NCI-H524 treated with DMSO at 0.1 percent for 48 hours (cell line): ENCODE measurements at places on chromosomes 1 and 21.

GRCh38 chr1:214006845-214007244, 19.1 kb downstream of the PROX1 start:
- no peak for DNase-seq

- no peak for DNase-seq
Observed at GRCh38 chr1:56525489-56526041, 53.8 kb downstream of the PLPP3 start.

GRCh38 chr1:83997631-83998030, 1.3 kb downstream of the TTLL7 start:
- no peak for DNase-seq

DNA sequence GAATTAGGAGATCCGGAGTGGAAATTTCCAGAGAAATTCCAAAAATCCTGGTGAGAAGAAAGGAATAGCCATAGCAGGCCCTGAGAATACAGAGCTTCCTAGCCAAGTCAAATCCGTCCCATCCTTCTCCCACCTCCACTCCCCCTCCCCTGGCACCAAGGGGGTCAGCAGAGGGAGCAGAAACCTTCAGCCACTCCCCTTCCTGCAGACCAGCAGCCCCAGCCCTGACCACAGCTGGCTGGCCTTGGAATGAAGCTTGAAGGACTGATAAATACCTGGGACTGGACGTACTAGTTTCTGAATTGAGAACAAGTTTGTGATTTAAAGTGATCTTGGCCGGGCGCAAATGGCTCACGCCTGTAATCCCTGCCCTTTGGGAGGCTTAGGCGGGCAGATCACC, 13.8 kb upstream of the RIPPLY3 start:
- DNase-seq, result no peak

GRCh38 chr1:47686731-47687630, 249.1 kb downstream of the FOXD2 start:
- DNase-seq, result no peak

DNA sequence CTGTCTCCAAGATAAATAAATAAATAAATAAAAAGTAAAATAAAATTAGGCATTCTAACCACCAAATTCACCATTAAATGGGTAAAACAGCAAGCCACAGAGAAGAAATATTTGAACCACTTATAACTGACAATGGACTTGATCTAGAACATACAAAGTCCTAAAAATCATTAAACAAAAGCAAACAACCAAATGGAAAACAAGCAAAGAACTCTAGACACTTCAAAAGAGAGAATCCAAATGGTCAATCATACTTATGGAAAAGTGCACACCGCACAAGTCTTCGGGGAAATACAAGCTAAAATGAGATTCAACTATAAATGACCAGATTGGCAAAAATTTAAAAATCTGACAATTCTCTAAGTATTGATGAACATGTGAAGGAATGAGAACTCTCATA, 73.5 kb upstream of the ANGPTL3 start:
- DNase-seq, result no peak

GRCh38 chr1:217011097-217011496, 287.9 kb upstream of the ESRRG start:
- DNase-seq, result no peak

- no peak for DNase-seq
Observed at GRCh38 chr1:204001166-204001901, 71.6 kb upstream of the SOX13 start.

GRCh38 chr1:196423612-196424011, 184.6 kb downstream of the KCNT2 start:
- DNase-seq, result no peak

- no peak for DNase-seq
Observed at GRCh38 chr1:167943541-167943940, 6.7 kb upstream of the MPC2 start.

DNA sequence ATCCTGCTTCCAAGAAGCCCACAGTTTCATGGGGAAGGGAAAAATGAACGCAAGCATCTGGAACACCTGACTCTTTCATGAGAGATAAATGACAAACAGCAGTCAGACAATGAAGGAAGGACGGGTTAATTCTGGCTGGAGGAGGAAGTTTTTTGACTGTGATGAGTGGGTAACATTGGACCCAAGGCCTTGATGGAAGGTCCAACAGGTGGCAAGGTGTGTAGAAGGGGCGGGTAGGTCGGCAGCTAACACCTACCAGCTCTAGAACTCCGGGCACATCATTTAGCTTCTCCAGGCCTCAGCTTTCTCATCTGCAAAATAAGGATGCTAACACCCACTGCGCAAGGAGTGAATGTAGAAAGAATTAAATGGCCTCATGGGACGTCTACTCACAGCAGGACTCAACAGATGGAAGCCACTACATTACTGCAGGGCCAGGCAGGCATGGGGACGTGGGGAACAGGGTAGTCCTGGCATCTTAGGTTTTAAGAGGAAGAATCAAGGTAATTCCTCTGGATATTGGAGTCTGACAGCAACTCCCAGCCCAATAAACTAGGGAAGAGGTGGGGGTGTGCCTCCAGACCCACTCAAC, 12.9 kb downstream of the GLIS1 start:
- DNase-seq, result no peak

DNA sequence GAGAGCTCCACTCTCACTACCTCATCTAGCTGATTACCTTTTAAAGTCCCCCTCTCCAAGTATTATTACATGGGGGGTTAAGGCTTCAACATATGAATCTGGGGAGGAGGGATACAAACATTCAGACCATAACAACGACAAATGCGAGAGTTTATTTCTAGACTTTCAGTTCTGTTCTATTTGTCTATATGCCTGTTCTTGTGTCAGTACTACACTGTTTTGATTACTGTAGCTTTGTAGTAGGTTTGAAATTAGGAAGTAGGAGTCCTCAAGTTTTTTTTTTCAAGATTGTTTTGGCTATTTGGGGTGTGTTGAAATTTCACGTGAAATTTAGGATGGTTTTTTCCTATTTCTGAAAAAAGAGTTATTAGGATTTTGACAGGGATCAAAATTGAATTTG, 16.3 kb downstream of the ZMYM4 start:
- no peak for DNase-seq

DNA sequence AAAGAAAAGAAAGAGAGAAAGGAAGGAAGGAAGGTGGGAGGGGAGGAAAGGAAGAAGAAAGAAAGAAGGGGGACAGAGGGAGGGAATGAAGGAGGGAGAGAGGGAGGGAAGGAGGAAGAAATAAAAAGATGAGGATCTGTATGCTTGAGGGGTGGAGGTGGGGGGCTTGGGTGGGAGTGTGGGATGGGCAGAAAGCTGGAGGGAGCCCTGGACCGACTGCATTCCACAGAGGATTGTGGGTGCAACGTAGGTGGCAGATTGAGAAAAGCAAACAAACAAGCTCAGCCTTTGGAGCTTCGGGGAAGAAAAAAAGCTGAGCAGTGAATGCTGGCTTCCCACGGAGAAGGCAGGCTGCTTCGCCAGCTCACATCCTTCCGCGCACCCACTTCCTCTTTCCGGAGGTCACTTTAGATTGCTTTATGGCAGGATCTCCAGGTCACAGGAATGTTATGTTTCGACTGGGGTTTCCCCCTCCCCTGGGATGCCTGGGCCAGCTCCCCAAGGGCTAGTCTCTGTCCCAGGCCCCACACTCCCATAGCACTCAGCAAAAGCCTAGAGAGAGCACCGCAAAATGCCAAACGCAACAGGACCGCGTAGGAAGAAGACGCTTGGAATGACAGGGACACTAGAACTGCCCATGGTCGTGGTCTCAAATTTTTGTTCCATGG, 20.7 kb upstream of the LGALS8 start:
- no peak for DNase-seq

DNA sequence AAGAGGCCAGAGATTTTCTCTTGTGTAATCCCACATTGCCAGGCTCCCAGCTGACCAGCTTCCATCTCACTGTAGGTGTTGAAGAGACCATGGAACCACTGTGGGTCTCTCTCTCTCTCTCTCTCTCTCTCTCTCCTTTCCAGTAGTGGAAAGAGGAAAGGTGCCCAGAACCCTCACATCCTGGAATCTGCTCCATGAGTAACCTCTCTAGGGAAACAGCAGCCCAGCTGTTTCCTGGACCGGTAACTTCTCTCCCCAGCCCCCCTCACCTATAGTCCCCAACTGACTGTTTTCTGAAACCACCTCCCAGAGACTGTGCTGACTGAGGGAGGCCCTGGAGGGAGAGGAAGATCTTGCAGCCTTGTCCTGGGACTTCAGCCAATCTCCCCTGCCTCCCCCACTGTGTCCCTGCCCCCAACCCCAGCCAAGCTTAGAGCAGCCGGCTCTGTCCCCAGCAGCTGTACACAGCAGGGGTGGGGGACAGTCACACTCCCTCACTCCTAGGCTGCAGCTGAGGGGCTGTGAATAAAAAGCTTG, 20.6 kb upstream of the SLC45A3 start:
- no peak for DNase-seq

GRCh38 chr1:118983558-118984041, 4.5 kb downstream of the TBX15 start:
- no peak for DNase-seq

- no peak for DNase-seq
Observed at GRCh38 chr1:16173447-16174260, 17.8 kb upstream of the EPHA2 start.

- no peak for DNase-seq
Observed at GRCh38 chr1:214312530-214313051, 31.6 kb downstream of the SMYD2 start.

DNA sequence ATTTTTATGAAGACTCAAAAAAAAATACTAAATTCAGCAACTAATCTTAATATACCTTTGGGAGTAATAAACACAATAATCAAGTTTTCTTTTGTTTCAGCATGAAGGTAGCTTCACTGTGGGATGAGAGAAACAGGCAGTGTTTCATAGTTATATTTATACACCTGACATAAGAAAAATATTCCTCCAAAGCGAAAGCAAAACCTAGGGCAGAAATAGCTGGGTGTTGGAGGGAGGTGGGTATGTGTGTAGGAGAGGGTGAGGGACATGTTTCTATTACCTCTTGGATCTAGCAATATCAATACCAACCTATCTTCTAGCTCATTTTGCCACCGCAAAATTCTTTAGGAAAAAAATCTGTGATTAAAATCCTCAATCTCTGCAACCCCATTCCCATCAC, 24.9 kb upstream of the MAN1A2 start:
- no peak for DNase-seq

DNA sequence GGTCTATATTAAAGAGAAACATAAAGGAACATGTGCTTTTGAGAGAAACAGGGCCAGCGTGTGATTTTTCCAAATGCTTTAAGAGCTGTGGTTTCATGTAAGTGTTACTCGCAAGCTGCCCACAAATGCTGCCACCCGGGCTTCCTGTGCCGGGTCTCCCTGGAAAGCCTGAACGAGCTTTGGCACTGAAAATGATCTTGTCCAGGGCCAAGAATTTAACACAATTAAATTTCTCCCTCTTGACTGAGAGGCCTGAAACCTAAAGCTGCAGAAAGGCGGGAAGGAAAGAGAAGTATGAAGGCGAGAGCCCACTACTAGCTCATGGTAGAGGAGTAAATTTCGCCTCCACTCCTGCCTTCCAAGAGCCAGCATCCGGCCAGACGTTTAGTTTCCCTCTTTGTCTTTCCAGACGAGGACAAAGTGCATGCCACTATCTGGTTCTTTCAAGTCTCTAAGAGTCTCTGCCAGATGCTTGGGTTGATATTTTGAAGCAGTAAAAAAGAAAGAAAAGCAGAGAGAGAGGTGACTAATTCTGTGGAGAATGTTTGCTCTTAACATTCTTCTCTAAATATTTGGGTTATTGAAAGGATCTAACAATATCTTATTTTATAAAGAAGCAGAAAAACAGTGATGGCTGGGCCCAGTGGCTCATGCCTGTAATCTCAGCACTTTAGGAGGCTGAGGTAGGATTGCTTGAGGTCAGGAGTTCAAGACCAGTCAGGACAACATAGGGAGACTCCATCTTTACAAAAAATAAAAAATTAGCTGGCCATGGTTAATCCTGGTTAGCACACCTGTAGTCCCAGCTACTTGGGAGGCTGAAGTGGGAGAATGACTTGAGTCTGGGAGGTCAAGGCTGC, 100.0 kb upstream of the HNRNPU start:
- DNase-seq, result no peak

GRCh38 chr1:209844695-209845407, 17.1 kb downstream of the UTP25 start:
- no peak for DNase-seq

GRCh38 chr1:202203238-202204039, 9.8 kb downstream of the LGR6 start:
- DNase-seq, result no peak

DNA sequence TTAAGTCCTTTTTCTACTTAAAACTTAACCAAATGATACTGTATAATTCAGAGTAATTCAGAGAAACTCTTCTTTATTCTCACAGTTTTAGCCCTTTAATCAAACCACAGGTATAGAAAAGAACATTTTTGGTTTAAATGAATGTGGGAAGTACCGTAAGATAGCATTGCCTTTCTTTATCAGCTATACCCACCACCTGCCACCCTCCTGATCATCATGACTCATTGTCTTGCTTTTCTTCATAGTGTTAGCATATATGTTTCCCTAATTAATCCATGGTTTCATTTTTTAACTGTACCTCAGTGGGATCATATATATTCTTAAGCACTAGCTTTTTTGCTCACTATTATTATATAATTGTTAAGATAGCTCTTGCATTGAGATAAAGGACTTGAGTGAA, 27.5 kb upstream of the ANGPTL1 start:
- no peak for DNase-seq

DNA sequence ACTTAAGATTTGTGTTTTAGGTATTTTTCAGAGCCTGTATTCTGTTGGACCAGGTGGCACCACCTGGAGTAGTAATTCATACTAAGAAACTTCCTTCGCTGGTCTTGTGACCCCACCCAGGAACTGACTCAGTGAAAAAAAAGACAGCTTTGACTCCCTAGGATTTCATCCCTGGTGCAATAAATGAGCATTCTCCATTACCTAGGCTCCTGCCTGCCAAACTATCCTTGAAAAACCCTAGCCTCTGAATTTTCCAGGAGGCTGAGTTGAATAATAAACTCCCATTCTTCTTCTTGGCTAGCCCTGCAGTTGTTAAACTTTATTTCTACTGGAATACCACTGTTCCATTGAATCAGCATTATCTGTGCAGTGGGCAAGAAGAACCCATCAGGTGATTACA, 10.6 kb upstream of the RGS18 start:
- no peak for DNase-seq

DNA sequence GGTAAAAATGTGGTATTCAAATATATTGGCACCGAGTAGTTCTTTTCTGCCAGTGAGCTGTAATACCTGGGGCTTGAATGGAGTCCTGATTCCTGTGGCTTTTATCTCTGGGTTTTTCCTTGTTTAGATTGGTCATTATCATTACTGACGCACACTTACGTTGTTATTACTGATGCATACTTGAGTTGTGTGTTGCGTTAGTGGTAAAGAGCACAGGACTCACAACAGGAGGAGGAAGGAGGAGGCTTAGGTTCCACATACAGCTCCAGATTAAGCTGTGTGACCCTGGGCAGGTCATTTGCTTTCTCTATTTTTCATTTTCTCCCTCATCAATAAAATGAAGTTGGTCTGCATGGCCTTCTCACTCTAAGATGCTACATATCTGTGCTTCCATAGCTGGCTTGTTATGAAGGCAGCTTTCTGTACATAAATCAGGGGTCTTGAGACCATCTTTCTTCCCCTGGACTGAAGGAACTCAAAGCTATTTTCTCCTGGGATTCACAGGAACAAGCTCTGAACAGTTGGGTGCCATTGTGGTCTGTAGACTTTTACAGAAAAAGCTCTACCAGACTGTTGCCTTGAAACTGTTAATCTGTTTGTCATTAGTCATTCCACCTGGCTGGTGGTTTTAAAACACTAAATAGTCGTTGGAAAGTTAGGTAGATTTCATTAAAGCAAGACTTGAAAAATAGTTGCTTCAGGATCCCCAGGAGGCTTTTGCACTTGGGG, 5.6 kb downstream of the ARID1A start:
- no peak for DNase-seq

- DNase-seq, result no peak
Observed at GRCh38 chr1:240293706-240294105, 202.0 kb downstream of the FMN2 start.

- DNase-seq, result no peak
Observed at GRCh38 chr1:37255136-37255795, 219.1 kb upstream of the ZC3H12A start.
